Left lung (tissue), 14 donors: ENCODE measurements at places on chromosomes 13 and 19. TPM values are rescaled to one million over a fixed set of nuclear protein-coding genes. Genes with fewer than 3 reads are reported as not detected.

DNA sequence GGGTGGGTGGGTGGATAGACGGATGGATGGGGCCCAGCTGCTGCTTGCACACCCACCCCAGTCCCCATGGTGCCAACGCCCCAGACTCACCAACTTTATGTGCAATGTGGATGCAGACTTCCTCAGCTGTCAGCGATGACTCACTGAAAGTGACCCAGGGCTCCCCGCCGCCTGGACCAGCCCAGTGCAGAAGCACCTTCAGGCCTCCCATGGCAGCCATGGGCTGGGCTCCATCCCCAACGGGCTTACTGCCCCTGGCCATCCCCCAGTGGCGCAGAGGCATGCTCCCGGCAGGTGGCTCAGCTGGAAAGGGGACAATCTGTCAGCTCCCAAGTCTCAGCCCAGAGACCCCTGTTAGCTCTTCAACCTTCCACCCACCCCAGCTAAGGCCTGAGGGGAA, 2.2 kb downstream of the TYK2 start:
- no peak for DNase-seq

DNA sequence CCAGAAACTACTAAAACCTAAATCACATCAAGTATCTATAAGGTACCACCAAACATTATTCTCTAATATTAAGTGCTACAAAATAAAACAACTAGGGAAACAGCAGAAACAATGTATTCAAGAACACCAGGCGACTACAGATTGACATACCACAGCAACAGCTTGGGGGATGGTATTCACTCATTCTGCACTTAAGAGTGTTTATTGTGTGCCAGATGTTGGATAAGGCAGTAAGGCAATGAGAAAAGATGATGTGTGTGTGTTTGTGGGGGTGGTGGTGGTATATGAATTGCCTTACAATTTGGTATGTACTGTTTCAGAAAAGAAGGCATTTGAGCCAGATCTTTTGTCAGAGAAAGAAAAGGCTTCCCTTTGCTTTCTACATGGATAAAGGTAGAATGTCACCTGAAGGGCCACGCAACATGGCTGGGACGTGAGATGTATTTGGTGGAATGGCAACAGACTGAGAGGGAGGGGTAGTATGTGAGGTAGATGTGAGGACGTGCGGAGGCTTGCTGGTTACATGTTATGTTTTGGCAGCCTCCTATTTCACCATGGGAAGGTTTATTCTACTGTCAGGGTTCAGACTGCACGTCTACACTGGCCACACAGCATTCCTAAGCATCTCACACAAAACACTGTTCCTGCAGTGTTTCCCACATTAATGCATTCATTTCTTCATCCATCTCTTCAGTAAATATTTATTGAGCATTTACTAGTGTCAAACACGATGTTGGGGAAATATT, 300.7 kb downstream of the KLF12 start:
- no peak for DNase-seq

GRCh38 chr13:97319113-97319720, 97.1 kb downstream of the MBNL2 start:
- no peak for DNase-seq

The DHDH gene
- 4.1 TPM for total RNA-seq

The PSPN gene
- total RNA-seq: 2.1 TPM

The B3GNT8 gene
- total RNA-seq: 21.8 TPM

The CDADC1 gene
- total RNA-seq: 12.9 TPM

The ZNF560 gene
- total RNA-seq: 0.15 TPM

The SLC7A10 gene
- total RNA-seq: not detected

The IGSF23 gene
- not detected for total RNA-seq
